SK-N-SH treated with all-trans-retinoic acid at 6 μM for 48 hours (cell line): ENCODE measurements at places on chromosomes 11 and 22.

DNA sequence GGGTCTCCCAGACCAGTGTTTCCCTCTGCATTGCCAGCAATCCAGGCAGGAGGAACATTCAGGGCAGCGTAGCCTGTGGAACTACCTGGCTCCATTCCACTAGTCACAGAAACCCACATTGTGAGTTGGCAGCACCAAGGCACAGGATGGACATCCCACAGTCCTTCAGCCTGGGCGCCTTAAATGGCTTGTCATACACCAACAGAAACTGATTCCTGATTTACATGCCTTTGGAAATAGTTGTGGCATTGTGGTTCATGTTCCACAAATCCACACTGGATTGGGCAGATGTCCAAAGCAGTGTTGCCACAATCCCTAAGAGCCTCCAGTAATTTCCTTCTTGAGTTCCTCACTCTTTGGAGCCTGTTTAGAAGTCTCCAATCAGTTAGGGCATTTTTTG lies 225.6 kb downstream of the BLID start:
- ATAC-seq, result no peak; the same call in 2 of the 3 replicates

DNA sequence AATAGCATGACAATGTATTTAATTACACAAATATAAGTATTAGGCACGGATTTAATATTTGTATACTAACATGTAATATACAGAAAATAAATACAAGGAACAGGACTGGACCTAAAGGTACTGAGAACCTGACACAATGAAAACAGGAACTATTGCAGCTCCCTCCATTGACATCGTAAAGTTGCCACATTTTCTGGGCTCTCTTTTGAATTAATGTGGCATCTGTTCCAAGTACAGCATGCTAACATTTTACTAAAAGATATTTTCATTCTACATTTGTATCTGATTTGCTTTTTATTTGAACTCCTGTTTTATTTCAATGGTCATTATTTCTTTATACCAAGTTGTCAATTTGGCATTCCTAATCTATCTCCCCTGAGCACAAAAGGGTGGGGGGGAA lies 15.3 kb downstream of the PHF21A start:
- ATAC-seq, result no peak

- ATAC-seq, result no peak
Measured at GRCh38 chr11:68387840-68388239, 72.7 kb upstream of the PPP6R3 start.

GRCh38 chr11:81989093-81989492 lies 744.6 kb downstream of the FAM181B start:
- ATAC-seq, result no peak

DNA sequence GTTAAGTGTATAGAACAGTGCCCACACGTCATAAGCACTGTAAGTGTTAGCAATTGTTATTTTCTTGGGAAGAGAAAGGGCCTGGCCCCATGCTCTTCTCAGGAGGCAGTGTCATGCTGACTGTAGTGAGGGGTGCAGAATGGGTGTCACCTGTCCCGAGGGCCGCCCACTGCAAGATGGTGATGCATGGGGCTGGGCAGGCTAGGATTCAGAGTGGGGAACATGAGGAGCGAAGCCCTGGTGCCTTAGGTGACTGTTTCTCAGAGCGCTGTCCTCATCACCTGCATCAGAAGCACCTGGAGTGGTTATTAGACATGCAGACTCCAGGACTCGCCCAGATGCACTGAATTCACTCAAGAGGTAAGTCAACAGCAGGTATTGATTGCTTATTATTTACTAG lies 101.0 kb upstream of the PARVA start:
- ATAC-seq, result no peak

DNA sequence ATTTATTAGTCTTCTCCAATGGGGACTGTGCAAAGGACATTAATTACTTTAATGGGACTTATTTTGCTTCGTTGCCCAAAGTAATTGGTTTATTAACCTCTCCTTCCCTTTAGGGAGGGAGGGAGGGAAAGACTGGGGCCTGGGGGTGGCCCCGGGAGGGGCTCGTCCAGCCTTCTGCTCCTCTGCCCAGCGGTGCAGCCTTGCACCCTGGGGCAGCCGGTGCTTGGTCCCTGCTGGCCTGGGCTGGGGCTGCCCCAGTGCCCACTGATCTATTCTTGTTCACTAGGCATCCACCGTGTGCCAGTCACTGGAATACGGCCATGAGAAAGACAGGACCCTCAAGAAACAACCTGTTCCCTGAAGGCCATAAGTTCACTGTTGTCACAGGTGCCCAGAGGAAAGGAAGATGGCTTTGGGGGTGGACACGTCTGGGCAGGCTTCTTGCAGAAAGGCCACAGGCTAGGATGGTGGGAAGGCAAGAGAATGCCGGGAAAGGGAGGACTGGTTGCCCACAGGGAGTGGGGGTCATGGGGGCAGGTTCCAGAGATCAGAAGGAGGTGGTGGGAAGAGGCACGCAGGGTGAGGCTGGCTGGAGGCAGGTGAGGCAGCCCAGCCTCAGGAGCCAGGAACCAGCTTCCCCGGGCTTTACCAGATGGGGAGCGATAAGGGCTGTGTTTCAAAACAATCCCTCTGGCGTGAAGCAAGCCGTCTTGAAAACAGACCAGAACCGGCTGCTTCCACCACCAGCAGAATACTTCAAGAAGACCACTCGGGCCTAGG lies 47.6 kb upstream of the KCNQ1OT1 start:
- no peak for ATAC-seq

DNA sequence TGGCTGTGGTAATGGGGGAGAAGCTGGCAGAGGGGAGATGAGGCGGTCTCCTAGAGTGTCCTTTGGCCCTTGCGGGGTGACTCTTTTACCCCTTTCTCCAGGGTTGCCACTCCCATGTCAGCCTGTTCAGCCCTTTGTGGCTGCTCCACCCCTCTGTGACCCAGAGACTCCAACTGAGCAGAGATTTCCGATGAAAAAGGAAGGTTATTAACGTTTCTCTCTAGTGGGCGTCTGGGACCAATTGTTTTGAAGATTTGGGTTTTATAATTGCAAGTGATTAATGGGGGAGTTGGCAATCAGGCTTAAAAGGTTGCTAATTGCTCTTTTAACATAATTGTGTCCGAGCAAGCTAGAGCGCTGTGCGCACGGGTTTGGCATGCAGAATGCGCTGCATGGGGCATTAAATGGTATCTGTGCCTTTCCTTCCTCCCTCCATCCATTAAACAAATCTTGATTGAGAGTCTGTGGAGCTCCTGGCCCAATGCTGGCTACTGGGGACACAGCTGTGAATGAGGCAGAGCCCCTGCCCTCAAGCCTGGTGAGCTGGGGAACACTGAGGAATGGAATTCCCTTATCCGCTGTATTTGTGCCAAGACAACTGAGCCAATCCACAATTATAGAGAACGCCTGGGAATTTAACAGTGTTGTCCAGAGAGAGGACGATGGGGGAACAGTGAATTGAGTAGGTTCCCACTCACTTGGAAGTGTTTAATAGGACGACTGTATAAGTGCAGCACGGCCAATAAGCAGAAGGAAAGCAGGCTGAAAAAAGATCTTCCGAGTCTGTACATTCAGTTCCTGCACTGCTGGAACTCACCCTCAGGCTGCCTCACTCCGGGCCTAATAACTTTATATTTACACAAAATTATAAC lies 295.9 kb downstream of the MIAT start:
- no peak; the same call in 2 of the 3 replicates for ATAC-seq

DNA sequence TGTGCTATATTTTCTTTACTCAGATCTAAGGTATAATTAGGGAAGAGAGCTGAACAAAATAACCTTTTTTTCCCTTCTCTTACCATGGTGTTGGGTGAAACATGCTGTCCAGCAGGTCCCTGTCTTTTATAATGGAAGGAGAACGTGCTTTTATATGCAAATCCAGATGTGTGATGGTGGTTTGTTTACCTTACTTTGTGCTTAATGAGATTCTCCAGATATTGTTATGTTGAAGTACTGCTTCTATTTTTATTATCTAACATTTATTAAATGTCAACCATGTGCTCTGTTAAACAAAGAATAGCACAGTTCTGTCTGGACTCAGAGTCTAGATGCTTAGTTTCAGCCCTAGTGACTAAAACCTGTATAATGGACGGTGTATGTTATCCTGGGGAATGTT lies 10.1 kb upstream of the GRIK4 start:
- no peak for ATAC-seq
